ENCODE measurements at places on chromosomes 2 and 18. TPM values are rescaled to one million over a fixed set of nuclear protein-coding genes. Genes with fewer than 3 reads are reported as not detected.

The PUS10 gene
- total RNA-seq: 11.8 TPM

The GKN2 gene
- not detected for total RNA-seq

The TEX44 gene
- total RNA-seq: not detected

The CNOT11 gene
- 39.5 TPM for total RNA-seq

The IL36G gene
- not detected for total RNA-seq

The SPP2 gene
- total RNA-seq: not detected

The MRO gene
- 4.9 TPM for total RNA-seq

The DNAJC5G gene
- not detected for total RNA-seq

The CD302 gene
- total RNA-seq: not detected

The CNOT9 gene
- total RNA-seq: 74.9 TPM

The ATP6V1B1 gene
- total RNA-seq: not detected

The GCG gene
- not detected for total RNA-seq

The RNF138 gene
- total RNA-seq: 34.0 TPM

The ERFE gene
- 2.8 TPM for total RNA-seq

The COL5A2 gene
- total RNA-seq: 3.0 TPM

The BCL11A gene
- total RNA-seq: 159 TPM

The IL18R1 gene
- not detected for total RNA-seq

The DSG4 gene
- 8.3 TPM for total RNA-seq

The HRH4 gene
- total RNA-seq: not detected

The LRATD1 gene
- not detected for total RNA-seq

The NGEF gene
- not detected for total RNA-seq

The SCN2A gene
- 0.75 TPM for total RNA-seq

The BOLL gene
- total RNA-seq: not detected

The HOXD12 gene
- total RNA-seq: 1.0 TPM

The IL1A gene
- 0.15 TPM for total RNA-seq

The C2orf66 gene
- not detected for total RNA-seq

The PRSS56 gene
- total RNA-seq: not detected

The MAP3K19 gene
- total RNA-seq: not detected

The G6PC2 gene
- total RNA-seq: not detected

The CPO gene
- total RNA-seq: not detected

The ALPI gene
- total RNA-seq: not detected

The EVA1A gene
- not detected for total RNA-seq

The LRRTM4 gene
- total RNA-seq: 0.07 TPM

The KATNAL2 gene
- 14.5 TPM for total RNA-seq

The IL37 gene
- not detected for total RNA-seq

The ADRA2B gene
- not detected for total RNA-seq

The RSAD2 gene
- total RNA-seq: 12.4 TPM

The TCF7L1 gene
- not detected for total RNA-seq

The CCDC74A gene
- 7.8 TPM for total RNA-seq

The SNED1 gene
- total RNA-seq: 1.9 TPM

The HTR2B gene
- total RNA-seq: not detected

The TGOLN2 gene
- 150 TPM for total RNA-seq

The SEC11C gene
- 105 TPM for total RNA-seq

The CLEC4F gene
- not detected for total RNA-seq

The TBR1 gene
- total RNA-seq: 0.15 TPM

The RGPD3 gene
- total RNA-seq: not detected

The B3GNT7 gene
- 2.8 TPM for total RNA-seq

The RAX gene
- not detected for total RNA-seq

The TDRD15 gene
- total RNA-seq: not detected

The C2orf81 gene
- 3.8 TPM for total RNA-seq

The MAPRE3 gene
- 0.65 TPM for total RNA-seq

The BIRC6 gene
- total RNA-seq: 121 TPM

The LOXHD1 gene
- total RNA-seq: not detected

The ALPG gene
- not detected for total RNA-seq

The CCDC150 gene
- 31.0 TPM for total RNA-seq

The MAL gene
- total RNA-seq: not detected

Data from Karpas-422 (cell line).